ENCODE measurements at places on chromosomes 13 and 19.

GRCh38 chr13:51044023-51044665 lies 66.9 kb downstream of the C13orf42 start:
- DNase-seq, result no peak

DNA sequence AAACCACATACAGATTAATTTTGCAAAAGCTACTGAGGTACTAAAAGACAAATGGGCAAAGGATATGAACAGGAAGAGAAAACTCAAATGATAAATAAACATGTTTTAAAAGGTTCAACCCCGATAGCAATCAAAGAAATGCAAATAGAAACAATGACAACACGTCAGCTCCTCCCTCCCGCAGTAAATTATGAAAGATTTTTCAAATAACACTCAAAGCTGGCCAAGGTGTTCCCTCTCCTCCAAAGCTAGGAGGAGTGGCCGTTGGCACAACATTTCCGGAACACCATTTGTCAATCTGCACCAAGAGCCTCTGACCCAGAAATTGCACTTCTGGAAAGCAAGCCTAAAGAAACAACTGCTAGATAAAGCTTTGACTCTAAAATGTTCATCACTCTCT lies 28.3 kb downstream of the INSR start:
- DNase-seq, result no peak

GRCh38 chr19:34269968-34270621 lies 15.7 kb downstream of the GARRE1 start:
- no peak for DNase-seq

- no peak for DNase-seq
Measured at GRCh38 chr13:112465251-112466131, 89.3 kb downstream of the SPACA7 start.

GRCh38 chr19:32171719-32172151 lies 173.7 kb upstream of the ZNF507 start:
- DNase-seq, result no peak

All from cortex of kidney (tissue), 1 donor.